Breast epithelium (tissue), 4 donors: ENCODE measurements at places on chromosomes 5 and 9.

- no peak for DNase-seq
These were observed 102.2 kb upstream of the CLINT1 start for GRCh38 chr5:157961176-157961575.

DNA sequence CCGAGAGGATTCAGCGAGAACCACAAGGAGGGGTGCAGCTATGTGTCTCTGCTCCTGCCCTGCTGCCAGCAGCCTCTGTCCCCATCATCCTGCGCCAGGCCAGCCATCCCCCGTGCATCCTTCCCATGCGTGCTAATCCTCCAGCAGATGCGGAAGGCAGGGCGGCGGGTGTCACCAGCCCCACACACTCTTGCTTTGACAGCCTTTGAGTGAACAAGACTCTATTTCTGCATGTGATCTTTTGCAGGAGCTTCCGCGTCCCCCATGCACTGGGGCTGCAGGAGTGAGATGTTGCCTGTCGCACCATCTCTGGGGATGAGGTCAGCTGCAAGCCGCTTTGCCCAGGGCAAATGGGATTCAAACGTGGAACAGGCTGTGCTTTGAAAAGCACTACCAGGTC, 58.0 kb upstream of the OLFM1 start:
- DNase-seq: no peak

DNA sequence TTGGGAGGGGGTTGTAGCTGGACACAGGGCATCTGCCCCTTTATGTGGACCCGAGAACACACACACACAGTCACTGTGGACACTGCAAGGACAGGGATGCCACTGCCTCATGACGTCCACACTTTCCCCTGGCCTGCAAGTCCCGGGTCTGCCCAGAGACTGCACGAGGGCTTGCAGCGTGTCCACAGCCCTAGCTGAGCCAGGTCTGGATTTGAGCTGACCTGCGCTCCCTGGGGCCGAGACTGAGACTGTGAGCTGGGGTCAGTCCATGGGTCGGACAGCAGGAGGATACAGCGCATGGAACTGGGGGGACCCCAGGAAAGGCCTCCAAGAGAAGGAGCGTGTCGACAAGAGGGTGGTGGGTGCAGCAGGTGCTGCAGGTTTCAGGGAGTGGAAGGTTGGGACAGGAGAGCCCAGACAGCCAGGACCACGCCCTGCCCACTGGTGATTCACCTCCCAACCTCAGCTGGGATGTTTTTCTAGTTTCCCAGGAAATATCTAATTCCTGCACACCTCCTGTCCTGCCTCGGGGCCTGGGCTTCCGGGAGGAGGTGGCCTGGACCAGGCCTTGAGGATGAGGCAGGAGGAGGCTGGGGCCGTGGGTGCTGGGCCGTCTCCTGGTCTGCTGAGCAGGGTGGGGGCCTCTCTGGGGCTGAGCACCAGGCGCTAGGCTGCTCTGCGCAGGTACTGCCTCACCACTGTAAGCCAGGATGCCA, 806 bp upstream of the RNF224 start:
- DNase-seq: no peak

- no peak for DNase-seq
These were observed 19.3 kb upstream of the GPR150 start for GRCh38 chr5:95600557-95600956.

- DNase-seq: peak; percentile 85
These were observed 36.0 kb downstream of the PCDHGC5 start for GRCh38 chr5:141524604-141525597.

- DNase-seq: no peak
These were observed 4.3 kb upstream of the EMB start for GRCh38 chr5:50445296-50445949.

DNA sequence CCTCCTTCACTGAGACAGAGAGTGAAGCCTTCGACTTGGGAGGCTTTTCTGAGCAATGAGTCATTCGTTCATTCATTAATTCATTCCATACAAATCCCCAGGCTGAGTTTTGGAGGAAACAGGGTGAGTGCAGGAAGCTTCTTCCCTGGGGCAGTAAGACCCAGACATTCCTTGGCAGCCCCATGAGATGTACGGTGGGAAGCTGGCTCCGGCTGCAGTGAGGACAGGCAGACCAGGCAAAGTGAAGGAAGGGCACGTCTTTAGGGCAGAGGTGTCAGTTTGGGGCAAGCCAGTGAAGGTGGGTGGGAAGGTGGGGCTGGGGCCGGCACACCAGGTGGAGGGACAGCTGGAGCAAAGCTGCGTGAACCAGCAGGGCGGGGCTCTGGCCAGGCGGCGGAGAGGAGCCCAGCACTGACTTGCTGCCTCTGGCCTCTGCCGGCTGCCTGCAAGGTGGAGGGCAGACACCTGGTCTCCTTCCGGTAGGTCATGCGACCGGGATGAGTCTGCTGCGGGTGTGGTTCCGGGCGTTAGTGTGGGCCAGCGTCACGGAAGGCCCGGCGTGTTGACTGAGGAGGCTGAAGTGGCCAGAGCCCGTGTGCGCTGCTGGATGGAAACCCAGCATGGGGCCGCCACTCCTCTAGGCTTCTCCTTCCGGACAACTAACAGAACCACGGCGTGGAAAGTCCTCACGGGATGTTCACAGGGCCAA, 16.6 kb downstream of the OLFM1 start:
- no peak for DNase-seq

- no peak for DNase-seq
These were observed 74.6 kb downstream of the CFAP95 start for GRCh38 chr9:69895185-69895584.

- DNase-seq: no peak
These were observed 30.2 kb upstream of the HTR4 start for GRCh38 chr5:148684528-148684927.

GRCh38 chr5:178058321-178059012, 54.9 kb upstream of the N4BP3 start:
- no peak for DNase-seq

- DNase-seq: no peak
These were observed 64.7 kb downstream of the ERMP1 start for GRCh38 chr9:5767968-5768932.

DNA sequence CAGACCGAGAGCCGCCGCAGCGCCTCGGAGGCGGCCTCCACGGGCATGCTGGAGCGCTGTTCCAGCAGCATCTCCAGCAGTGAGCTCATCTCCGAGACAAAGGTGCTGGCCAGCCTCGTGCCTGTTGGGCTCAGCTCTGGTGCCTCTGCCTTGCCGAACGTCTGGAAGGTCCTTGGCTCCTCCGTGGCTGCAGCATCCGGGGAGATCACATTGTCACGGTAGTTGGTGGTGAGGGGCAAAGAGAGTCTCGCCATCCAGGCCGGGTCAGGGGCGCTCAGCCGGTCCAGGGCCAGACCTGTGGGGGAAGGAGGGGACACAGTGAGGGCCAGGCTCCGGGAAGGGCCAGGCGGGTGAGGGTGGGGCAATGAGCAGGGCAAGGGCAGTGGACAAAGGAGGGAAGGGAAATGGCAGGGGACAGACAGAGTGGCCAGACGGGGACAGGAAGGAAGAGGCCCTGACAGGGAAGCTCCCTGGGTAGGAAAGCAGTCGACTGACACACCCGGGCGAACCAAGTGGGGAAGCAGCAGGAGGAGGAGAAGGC, 12.4 kb downstream of the PCDH12 start:
- no peak for DNase-seq

DNA sequence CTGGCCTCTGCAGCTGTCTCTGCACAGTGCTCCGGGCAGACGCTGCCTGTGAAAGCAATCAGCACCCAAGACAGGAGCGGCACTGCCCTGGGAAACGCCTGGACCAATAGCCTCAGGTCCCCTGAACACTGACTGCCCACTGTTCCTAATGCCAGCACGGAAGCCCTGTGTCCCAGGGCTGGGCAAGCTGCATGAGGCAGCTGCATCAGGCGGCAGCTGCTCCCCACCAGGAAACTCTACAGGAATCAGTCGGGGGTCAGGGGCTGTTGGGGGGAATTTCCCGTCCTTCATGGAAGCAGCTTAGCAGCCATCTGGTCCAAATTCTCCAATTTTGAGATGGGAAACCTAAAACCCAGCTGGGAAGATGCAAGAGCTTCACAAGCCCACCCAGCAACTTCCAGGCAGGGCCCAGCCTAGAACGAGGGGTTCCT, 118.6 kb downstream of the VAV2 start:
- no peak for DNase-seq

DNA sequence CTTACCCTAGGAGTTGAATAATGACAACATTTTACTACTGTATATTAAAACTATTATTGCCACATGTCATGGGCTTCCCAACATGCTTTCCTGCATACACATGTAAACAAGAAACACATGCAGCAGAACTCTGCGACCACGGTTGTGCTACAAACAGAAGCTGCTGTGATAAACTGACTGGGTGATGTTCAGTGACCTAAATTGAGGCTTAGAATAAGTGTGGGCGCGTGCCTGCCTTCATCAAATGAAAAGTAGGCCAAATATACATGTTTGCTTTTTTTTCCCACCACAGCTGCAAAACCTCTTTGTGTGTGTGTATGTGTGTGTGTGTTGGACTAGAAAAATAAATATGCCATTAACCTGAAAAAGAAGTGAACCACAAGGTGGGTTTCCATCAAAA, 1202.1 kb downstream of the PTPRD start:
- no peak for DNase-seq
